Tongue (tissue), 3 donors: ENCODE measurements at places on chromosomes 16 and 17.
A peak's percentile ranks its signal among the peaks of the same experiment; 100 is the strongest.

- no peak for DNase-seq
These were observed 111.5 kb upstream of the ELAC2 start for GRCh38 chr17:13129356-13129755.

DNA sequence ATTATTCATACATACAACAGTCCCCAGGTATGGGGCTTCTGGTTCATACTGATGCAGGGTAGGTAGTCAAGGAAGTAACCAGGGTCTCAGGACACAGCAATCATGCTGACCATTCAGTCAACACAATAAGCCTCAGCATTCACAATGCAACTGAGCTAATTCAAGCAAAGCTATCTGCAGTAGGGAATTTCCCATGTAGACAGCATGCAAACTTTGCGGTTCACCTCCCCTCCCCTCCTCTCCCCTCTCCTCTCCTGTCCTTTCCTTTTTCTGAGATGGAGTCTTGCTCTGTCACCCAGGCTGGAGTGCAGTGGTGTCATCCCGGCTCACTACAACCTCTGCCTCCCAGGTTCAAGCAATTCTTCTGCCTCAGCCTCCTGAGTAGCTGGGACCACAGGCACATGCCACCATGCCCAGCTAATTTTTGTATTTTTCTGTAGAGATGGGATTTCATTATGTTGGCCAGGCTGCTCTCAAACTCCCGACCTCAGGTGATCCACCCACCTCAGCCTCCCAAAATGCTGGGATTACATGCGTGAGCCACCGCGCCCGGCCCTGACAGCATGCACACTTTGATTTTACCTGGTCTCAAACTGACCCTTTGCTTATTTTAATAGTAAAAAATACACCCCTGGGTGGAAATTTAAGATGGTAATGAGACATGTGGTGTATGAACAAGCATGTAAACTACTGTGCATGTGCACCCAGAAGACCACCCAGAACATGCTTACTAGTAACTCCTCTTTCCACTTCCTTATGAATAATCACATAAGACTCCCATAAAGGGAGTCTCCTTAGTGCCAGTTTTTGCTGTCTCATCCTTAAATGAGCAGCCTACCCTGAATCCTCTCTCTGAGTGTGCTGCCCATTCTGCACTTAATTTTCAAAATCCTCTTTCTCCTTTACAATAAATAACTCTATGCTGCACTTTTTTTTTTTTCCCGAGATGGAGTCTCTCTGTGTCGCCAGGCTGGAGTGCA lies 9.3 kb upstream of the RNF135 start:
- DNase-seq = no peak

GRCh38 chr17:56937687-56938086 lies 23.2 kb downstream of the COIL start:
- no peak for DNase-seq

DNA sequence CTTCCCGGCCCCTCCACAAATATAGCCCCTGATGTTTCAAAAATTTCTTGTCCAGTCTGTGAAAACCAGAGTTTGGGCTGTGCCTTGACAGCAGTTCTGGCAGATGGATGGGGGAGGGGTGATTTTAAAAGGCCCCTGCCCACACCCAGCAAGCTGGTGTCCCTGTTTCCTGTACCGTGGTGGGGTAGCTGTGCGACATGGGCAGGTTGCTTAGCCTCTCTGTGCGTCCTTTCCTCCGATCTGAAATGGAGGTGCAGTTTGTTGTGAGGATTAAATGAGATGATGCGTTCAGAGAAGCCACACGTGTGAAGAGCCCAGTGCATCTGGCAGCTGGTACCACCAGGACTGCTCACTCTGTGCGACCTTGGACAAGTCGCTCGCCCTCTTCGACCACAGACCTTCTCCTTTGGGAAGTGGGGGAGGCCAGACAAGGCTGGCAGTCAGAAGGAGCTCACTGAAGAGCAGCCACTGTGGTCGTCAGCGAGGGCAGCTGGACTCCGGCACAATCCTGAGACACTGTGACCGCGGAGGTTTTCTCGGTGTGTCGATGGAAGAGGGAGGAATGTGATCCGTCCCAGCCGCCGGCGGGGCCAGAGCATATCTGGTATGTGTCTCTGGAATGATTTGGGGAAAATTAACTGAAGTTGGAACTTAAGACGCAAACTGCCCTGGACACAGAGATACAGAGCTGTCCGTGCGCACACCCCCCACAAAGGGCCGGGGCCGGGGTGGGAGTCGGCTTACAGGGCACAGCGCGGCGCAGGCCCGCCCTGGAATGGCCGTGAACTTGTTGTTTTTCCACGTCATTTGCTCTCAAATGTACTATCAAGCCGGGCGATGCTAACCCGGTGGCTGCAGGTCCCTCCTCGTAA lies 721 bp upstream of the WFIKKN2 start:
- DNase-seq = peak; percentile 62

DNA sequence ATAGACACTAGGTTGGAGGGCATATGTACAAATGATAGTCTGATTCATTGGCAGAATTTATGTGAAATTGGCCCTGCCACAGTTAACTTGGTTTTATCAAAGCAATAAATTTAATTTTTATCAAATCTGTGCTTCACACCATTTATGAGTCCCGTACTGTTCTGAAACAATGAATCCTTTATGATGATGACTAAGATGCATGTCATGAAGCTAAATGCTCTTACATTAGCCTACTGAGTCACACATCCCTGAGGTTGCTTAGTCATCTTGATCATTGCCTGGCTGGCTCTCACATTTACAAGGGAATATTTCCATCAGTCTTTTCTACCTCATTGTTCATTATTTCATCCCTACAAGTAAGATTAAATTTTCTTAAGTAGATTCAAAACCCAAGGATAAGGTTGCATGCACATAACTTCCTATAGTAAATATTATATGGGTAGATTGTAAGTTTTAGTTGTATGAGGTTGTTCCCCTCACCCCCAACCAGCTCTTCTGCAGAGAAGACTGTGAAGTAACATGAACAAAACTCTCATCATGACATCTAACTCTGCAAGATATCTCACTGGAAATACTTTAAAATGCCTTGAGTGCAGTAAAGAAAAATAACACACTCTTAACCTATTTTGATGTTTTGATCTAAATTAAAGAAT lies 170.7 kb downstream of the CYB561 start:
- DNase-seq = no peak

DNA sequence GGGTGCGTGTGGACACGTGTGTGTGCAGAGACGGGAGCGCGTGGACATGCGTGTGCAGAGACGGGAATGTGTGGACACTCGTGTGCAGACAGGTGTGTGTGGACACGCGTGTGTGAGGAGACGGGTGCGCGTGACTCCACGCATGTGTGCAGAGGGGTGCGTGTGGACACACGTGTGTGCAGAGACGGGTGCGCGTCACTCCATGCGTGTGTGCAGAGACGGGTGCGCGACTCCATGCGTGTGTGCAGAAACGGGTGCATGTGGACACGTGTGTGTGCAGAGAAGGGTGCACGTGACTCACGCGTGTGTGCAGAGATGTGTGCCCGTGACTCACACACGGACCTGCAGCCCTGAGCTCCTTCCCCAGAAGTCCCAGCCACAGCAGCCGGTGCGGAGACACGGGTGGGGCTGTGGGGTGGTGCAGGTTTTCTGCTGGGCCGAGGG lies 2.2 kb upstream of the CD7 start:
- no peak for DNase-seq

DNA sequence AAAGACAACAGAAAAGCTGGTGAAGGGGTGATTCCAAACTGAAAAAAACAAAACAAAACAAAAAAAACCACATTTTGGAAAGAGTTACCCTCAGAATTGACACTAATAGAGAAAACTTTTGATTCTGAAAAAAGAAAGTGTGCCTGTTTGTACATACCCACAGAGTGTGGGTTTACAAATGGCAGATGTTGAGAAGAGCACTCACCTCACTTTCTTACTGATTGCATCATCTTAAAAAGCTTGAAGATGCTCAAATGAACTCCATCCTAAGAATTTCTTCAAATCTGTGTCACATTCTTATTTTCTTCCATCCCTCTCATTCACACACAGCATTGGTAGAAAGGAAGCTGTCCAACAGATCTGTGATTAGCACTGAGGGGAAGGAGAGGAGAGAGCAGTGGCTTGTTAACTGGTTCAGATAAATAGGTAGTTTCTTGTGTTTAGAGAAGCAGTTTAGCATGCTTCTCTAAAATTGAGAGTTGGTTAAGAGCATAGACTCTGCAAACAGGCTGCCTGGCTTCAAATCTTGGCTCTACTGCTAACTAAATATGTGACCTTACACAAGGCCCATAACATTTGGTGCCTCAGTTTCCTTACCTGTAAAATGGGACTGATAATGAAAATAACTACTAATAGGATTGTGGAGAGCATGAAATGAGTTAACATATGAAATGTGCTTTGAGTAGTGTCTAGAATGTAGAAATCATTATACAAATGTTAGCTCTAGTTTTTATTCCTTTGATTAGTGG lies 6.9 kb downstream of the GNAO1 start:
- no peak for DNase-seq

- no peak for DNase-seq
These were observed 9.8 kb downstream of the OTOP3 start for GRCh38 chr17:74945543-74945942.

DNA sequence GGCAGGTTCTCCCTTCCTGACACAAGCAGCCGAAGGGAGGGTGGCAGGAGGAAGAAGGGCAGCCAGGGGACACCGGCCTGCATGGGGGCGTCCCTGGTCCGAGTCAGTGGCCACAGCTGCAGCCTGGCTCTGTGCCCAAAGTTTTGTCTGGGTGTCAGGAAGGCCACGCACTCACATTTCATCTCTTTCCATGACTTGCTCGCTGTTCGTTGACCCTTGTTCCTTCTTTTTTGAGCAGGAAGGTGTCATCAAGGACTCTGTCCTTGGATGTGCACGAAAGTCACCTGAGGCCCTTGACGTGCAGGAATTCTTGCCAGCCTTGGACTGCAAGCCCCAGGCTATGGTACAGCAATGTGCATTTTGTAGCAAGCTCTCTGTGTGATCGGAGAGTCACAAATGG lies 93.3 kb downstream of the TNFRSF13B start:
- DNase-seq = no peak

- DNase-seq = no peak
These were observed 241.7 kb downstream of the SEC14L1 start for GRCh38 chr17:77382356-77382911.

GRCh38 chr16:86854058-86854621 lies 275.8 kb downstream of the FOXL1 start:
- peak; percentile 81 for DNase-seq

DNA sequence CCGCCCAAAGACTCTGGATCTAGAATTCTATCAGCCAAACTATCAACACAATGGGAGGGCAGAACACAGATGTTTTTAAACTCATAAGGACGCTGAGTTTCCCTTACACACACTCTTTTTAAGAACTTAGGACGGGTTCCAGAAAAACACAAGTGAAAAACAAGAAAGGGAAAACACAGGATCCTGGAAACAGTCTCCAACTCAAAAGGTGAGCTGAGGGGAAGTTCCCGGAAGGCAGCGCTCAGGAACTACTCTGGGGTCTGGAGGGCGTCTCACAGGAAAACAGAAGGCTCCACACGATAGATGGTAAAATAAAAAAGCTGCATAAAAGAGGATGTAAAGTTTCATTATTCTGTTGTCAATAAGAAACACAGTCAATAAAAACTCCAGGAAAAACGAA lies 80.2 kb upstream of the DOC2B start:
- DNase-seq = no peak

DNA sequence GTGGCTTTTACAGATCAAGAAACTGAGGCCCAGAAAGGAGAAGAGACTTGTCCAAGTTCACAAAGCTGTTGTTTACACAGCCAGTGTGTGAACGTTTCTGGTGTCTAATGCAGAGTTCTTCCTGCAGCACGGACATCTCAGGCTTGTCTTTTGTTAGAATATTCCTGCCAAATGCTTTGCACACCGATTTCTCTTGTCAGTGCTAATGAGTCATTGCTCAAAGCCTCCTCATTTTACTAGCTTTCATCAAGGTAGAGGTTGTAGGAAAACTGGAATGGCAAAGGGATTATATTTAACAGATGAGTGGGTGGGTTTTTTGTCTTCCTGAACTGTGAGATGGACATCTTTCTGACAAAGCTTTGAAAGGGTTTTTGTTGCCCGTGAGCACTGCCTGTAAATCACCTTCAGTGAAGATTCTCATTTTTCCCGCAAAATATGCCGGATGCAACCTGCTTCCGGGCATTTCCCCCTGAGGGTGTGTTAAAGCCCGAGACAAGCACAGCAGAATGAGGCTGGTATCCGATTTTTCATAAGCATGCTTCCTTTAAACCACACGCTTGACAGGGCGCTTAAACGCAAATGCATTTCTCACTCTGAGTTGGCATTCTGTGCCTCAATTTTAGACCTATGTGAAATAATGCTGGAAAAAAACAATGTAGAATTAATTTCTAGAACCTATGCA lies 14.7 kb downstream of the PMM2 start:
- no peak for DNase-seq

DNA sequence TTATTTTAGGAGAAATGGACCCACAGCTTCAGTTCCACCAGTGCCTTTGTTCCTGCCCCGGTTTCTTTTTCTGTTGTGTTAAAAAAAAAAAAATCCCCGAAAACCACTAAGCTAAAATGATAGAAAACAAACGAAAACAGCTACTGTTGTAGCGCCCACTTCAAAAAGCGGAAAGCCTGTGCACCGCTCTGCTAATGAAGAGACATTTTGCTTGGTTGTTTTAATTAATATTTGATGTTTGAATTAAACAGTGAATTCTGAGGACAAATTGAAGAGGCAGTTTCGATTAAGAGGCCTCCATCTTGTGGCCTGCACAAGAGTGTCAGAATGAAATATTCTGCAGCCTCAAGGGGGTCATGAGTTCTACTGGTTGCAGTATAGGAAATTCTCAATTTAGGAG lies 186.7 kb downstream of the RPTOR start:
- DNase-seq = no peak

- DNase-seq = no peak
These were observed 801 bp downstream of the CHAD start for GRCh38 chr17:50467855-50468303.

DNA sequence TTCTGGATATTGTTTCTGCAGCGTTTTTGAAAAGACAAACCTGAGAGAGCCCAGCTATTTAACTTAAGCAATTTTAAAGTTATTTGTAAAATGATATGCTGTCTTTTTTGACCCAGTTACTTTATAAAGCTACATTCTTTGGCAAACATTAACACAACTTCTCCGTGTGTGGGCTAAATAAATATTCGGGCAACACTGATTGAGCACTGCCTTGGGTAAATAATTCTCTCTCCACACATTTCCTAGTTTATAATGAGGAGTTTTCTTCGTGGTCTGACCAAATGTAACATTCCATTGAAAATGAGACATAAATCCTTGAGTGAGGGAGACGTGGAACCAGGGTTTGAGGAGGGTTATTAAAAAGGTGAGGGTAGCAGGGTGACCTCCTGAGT lies 142.8 kb downstream of the WWOX start:
- peak; percentile 15 for DNase-seq

GRCh38 chr17:33039874-33040273 lies 48.2 kb downstream of the SPACA3 start:
- no peak for DNase-seq

DNA sequence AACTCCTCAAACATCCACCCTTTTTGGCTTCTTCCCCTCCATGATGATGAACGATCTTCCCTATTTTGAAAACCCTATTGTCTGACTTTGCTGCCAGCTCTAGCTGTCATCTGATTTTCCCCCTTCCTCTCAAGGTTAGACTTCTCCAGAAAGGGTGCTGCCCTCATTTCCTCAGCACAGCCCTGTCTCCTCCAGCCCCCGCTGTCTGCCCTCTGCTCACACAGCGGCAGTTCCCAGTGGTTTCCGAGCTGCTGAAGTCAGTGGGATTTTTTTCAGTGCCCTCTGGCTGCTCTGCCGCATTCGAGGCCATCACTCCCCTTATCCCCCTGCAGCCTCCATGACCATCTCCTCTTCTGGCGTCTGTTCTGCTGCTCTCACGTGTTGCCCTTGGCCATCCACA lies 26.6 kb upstream of the C17orf107 start:
- no peak for DNase-seq
